CD14-positive monocyte (primary cell): ENCODE measurements at places on chromosomes 13 and 19.

DNA sequence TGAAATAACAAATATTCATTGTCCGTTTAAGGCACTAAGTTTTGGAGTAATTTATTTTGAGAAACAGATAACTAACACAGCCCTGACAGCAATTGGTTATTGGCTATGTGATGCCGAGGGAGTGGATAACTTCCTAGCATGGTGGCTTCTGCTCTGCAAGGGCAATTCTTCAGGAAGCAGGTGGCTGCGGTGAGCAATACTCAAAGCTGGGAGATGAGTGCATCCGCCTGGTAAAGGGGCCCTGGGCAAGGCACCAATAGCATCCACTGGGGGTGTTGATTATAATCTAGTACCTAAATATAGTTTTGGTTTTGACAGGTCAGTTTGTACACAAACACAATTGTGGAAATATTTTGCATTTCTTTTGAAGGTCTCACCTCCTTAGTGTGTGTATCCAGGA lies 41.0 kb downstream of the CCDC70 start:
- no peak for DNase-seq

- no peak for DNase-seq
Observed at GRCh38 chr19:16203256-16204004, 5.7 kb downstream of the AP1M1 start.

GRCh38 chr19:45472563-45473366 lies 5.0 kb downstream of the FOSB start:
- DNase-seq = no peak

DNA sequence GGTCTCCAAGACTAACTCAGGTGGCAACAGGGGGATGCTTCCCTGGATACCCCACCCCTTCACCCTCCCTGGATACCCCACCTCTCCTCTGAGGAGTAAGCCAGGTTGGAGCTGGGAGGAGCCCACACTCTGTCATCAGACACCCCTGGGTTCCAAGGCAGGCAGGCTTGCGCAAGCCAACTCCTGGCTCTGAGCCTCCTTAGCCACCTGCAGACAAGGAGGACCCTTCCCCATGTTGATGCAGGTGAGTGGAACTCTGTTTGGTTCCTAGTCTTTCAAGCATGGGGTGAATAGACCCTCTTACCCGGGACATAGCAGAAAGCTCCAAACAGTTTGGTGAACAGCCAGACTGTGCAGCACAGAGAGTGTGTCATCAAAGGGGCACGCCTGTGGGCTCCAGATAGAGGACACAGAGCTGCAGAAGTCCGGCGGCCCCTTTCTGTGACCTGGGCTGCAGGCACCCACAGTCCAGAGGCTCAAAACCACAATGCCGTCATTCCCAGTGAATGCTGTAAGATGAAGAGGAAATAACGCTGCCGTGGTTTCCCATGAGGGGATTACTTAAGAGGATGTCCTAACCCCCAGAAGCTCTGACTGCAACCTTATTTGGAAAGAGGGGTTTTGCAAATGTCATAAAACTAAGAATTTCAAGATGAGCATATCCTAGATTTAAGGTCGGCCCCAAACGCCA lies 12.1 kb upstream of the HAS1 start:
- DNase-seq = peak; percentile 97

DNA sequence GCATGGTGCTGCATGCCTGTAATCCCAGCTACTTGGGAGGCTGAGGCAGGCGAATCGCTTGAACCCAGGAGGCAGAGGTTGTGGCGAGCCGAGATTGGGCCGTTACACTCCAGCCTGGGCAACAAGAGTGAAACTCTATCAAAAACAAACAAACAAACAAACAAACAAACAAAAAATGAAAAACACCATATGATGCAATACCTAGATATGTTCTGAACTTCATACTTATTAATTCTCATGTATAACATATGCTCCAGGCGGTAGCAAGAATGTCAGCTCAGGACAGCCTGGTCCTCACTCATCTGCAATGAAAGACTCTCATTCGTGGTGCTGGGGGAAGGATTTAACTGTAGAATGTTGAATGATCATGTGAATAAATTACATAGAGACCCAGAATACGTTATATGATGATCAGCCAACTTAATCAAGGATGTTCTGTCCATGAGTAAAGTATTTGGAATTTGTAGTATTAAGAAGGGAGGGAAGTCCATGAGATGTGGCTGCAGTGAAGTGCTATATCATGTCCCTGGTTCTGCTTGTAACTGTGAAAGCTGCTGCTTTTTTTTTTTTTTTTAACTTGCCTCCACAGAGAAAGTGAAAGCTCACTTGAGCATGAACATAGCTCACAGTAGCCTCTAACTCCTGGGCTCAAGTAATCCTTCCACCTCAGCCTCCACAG lies 206.8 kb downstream of the UQCRFS1 start:
- no peak for DNase-seq

GRCh38 chr19:3585301-3586126 lies at the start of gene GIPC3:
TSS of gene GIPC3 (plus strand) at chr19:3585478. CDS start at chr19:3585598, 120 bp downstream.
- DNase-seq = no peak

GRCh38 chr13:86907156-86907555 lies 764.0 kb upstream of the SLITRK5 start:
- DNase-seq = no peak

- no peak for DNase-seq
Observed at GRCh38 chr13:75236774-75237173, 245.2 kb downstream of the TBC1D4 start.

DNA sequence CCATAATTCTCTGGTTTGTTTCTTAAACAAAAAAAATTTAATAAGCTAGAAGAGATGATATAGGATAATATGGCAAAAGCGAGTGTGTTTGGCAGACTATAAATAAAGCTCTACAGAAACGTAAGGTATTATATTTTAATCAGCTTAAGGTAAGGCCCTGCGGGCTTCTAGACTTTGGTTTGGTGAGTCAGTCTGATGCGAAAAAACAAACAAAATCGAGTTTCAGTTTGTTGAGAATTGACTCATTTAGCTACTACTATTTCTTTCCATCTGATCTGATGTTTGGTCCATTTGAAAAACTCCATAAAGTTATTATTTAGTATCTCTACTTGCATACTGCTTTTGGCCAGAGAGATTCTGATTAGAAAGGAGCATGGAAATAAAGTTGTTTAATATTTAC lies 138.0 kb downstream of the MIPEP start:
- no peak for DNase-seq

GRCh38 chr13:45892513-45892912 lies 41.0 kb upstream of the SIAH3 start:
- no peak for DNase-seq

GRCh38 chr13:70390968-70391367 lies 282.7 kb upstream of the KLHL1 start:
- no peak for DNase-seq
